Epithelial cell of proximal tubule (primary cell): ENCODE measurements at places on chromosomes 1 and 21. TPM values are rescaled to one million over a fixed set of nuclear protein-coding genes. Genes with fewer than 3 reads are reported as not detected.

FAM177B gene
- total RNA-seq = not detected in 2 replicates

GPR161 gene
- total RNA-seq = 9.6 and 11.4 TPM in 2 replicates

CYP4A22 gene
- not detected in 2 replicates for total RNA-seq

FALEC gene
- not detected in 2 replicates for total RNA-seq

ANKRD34A gene
- total RNA-seq = 0.06 and 0.14 TPM in 2 replicates

TAGLN2 gene
- 584 and 1,256 TPM in 2 replicates for total RNA-seq

CRABP2 gene
- 12.2 and 77.1 TPM in 2 replicates for total RNA-seq

FCER1A gene
- not detected in 2 replicates for total RNA-seq

DNA sequence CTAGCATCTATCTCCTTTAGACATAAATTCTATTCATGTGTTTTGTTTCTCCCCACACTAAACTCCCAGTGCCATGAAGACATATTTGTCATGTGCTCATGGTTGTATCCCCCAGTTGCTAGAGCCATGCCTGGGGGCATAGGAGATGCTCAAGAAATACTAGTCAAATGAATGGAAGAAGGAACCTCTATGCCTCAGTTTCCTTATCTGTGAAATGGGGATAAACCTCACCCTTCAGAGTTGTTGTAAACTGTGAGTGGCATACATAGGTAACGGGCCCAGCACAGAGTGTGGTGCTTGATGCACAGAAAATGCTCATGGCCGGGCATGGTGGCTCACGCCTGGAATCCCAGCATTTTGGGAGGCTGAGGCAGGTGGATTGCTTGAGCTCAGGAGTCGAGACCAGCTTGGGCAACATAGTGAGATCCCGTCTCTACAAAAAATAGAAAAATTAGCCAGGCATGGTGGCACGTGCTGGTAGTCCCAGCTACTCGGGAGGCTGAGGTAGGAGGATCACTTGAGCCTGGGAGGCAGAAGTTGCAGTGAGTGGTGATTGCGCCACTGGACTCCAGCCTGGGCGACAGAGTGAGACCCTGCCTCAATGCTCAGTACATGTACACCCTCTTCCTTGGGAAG is 8.7 kb downstream of the LDLRAD2 start:
- no peak for DNase-seq

DNA sequence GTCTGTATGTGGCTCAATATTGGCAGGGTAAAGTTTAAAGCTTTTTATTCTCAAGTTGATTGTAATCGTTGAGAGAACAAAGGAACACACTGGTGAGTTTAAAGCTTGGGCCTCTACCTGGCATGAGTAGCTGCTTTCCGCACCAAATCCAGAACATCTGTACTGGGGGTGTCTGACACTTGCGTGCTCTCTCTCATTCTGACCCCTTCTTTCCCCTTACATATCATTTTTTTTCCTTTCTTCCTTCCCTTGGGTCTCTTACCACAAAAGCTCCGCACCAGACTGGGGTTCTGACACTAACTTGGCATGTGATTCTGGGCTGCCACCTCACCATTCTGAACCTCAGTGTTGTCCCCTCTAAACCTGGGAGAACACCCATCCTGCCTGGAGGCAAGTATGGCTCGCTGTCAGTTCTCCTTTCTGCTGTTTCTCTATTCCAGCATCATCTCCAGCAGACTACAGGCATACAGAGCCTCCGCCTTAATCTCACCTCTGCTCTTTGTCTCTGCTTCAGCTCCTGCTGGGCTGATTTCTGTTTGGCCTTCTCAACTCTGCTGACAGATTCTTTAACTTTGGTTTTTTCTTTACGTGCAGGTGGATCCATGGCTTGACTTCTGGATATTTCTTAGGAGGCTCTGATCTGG is 859 bp upstream of the ERMAP start:
- DNase-seq = no peak

GRCh38 chr21:24785033-24785432 is 822.2 kb downstream of the MRPL39 start:
- no peak for DNase-seq

DNA sequence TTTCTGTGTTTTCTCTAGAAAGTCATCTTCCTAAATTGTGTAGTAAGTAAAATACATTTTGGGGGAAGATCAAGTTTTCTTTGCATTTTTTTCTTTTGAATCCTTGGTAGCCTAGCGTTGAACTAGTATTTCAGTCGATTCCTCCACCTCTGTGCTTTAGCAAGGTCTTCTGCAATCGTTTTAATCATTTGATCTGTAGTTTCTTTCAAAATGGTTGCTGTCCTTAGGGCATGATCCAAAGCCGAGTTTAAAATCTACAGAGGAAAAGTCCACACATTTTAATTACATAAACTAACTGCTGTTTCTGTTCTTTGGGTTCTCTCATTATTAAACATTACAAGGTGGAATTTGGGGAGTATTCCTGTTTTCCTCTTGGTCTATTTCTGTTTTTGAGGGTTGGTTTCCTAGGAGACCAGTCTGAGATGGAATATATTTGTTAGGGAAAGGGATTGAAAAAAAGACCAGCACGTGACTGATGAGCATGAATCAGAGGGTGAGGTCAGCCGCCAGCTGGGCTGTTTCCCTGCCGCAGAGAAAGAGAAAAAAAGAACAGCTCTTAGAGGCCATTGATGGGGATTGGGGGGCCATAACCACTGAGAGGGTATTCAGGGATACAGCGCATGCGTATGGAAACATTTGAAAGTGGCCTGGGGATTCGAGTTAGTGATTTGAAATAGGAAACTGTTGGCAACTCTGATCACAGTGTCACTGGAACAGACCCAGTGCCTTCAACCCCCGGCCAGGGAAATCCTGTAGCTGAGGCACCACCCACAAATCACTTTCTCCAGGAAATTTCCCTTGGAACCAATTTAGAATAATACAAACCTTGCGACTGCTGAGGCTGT is 40.6 kb downstream of the AKNAD1 start:
- DNase-seq = peak; percentile 76

DNA sequence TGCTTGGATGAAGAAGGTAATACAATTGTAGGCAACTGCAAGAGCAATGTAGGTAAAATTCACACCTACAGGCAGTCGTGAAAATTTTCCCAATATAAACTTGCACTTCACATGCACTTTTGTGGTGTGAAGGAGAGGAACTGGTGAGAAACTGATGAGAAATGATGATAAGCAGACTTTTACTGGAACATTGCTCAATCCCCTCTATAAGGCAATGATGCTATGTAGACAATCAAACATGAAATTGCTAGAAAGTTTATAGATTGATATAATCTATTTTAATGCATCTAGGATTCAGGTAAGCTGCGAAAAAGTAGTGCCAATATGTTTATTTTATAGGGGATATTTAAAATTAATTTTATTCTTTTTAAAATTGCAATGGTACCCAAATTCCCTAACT is 802.2 kb downstream of the KCNT2 start:
- no peak for DNase-seq

DNA sequence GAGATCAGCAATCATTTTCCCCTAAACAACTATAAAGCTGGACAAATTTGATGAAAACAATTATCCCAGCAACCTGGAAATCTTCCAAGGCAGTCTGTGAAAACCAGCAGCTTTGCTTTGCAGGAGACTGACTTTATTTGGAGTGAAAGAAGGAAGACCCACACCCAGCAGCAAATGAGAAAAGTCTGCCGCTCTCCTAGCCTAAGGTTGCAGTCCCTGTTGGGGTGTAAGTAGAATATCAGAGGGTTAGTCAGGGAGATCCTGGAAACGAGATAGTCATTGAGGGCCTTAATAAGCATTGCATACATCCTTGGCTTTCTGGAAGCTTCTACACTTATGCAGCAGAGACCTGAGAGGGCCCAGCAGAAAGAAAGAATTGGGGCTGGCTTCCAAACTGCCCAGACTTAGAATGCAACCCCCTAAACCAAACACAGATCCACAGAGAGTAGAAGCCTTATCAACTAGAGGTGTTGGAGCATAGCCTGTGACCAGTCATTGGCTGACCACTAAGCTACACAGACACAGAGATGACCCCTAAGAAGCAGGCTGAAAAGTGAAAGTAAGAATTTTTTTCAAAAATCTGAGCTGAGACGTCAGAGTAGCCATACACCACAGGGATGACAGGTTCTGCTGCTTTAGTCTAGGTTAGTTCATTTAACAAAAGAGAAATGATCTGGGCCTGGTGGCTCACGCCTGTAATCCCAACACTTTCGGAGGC is 98.3 kb downstream of the LYPLAL1 start:
- DNase-seq = no peak

- no peak for DNase-seq
Measured at GRCh38 chr1:166391279-166392066, 224.7 kb upstream of the FAM78B start.
